ENCODE measurements at places on chromosomes 12 and 14.

- H3K4me3 ChIP-seq, result no peak overlapping the region
- DNase-seq, result no peak
- H3K27ac ChIP-seq, result no peak overlapping the region
- H3K4me1 ChIP-seq, result no peaks in the 10 kb centered on the region
Measured at GRCh38 chr12:58007875-58008274, 66.5 kb downstream of the ATP23 start.

DNA sequence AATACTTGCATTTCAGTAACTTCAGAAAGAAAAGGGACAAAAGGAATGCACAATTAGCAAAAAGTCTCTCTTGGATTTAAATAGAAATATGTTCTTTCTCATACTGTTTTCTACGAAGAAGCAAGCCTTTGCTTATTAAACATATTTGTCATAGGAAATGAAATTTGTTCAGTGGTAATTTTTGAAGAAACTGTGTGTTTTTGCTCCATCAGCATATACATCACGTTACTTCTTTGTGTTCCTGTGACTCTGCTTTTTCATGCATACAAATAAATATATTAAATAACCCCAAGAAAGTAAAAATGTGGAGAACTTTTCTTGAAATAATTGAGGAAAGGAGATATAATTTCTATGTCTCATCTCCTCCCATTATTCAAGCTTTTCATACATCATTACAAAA, 39.7 kb downstream of the CD163L1 start:
- no peaks in the 10 kb centered on the region for H3K4me1 ChIP-seq
- H3K27me3 ChIP-seq, result peaks cover 3% of the 10 kb centered on the region
- no peak overlapping the region for H3K27ac ChIP-seq
- H3K36me3 ChIP-seq, result no peaks in the 10 kb centered on the region
- H3K4me3 ChIP-seq, result no peak overlapping the region

DNA sequence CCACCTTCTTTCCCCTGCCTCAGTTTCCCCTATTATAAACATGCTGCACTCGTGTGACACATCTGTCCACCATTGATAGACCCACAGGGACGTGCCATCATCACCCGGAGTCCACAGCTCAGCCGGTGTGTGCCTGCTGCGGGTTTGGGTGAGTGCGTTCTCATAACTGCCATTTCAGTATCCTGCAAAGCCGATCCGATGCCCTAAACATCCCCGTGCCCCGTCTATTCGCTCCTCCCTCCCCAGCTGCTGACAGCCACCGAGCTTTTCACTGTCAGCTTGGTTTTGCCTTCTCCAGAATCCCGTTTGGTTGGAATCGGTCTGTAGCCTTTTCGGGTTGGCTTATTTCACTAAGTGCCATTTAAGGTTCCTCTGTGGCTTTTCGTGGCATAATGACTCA, 3.9 kb downstream of the LRCOL1 start:
- no peak for DNase-seq
- H3K4me1 ChIP-seq, result peaks cover 7% of the 10 kb centered on the region
- no peak overlapping the region for H3K4me3 ChIP-seq
- H3K27ac ChIP-seq, result no peak overlapping the region
- peaks cover 98% of the 10 kb centered on the region for H3K27me3 ChIP-seq
- no peaks in the 10 kb centered on the region for H3K36me3 ChIP-seq

GRCh38 chr12:124399622-124400021, 104.7 kb downstream of the RFLNA start:
- no peak overlapping the region for H3K27ac ChIP-seq
- H3K4me1 ChIP-seq, result peaks cover 3% of the 10 kb centered on the region
- H3K4me3 ChIP-seq, result no peak overlapping the region
- peak; percentile 35 for DNase-seq
- peaks cover 17% of the 10 kb centered on the region for H3K36me3 ChIP-seq

GRCh38 chr12:112431965-112432364, 13.2 kb downstream of the PTPN11 start:
- H3K36me3 ChIP-seq, result peaks cover 16% of the 10 kb centered on the region
- no peak overlapping the region for H3K4me3 ChIP-seq
- DNase-seq, result no peak
- H3K27ac ChIP-seq, result no peak overlapping the region

GRCh38 chr12:92513231-92513730, 189.5 kb upstream of the PLEKHG7 start:
- H3K4me3 ChIP-seq, result no peak overlapping the region
- H3K27me3 ChIP-seq, result no peaks in the 10 kb centered on the region
- peaks cover 10% of the 10 kb centered on the region for H3K4me1 ChIP-seq
- no peak for DNase-seq
- H3K36me3 ChIP-seq, result peaks cover 4% of the 10 kb centered on the region

DNA sequence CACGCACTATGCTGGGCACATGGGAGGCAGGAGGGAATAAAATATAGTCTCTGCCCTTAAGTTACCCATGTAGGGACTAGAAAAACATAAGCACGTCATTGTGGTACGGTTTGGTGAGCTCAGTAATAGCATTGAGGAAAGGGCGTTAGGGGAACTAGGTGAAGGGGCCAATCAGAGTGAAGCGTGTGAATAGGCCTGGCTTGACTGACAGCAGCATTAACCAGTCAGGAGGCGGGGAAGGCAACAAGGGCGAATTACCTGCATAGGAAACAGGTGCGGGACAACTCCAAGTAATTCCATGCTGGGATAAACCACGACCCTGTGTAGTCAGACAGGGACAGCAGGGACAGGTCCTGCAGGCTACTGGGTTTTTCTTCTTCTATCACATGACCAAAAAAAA, 107.7 kb downstream of the UNC79 start:
- H3K27me3 ChIP-seq, result peaks cover 13% of the 10 kb centered on the region
- H3K27ac ChIP-seq, result no peak overlapping the region
- no peak for DNase-seq

DNA sequence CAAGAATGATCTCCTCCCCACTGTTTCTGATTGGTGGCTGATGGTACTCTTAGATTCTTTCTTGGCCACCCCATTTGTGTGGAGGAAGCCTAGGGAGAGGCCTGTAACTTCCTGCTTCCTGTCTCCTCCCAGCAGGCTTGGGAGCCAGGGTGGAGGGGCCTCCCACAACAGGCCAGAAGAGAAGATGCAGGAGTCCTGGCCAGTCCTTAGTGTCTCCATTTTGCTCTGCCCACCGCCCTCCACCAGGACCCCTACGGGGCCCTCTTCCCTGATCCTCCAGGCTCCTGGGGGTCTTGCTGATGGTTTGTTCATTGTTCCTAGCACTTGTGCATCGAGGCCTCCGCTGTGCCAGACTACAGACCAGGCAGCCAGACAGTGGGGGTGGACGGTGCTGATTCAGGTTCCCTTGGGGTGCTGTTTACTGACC, 6.8 kb downstream of the TSPAN9 start:
- no peak overlapping the region for H3K27ac ChIP-seq
- peaks cover 34% of the 10 kb centered on the region for H3K27me3 ChIP-seq
- no peak for DNase-seq

DNA sequence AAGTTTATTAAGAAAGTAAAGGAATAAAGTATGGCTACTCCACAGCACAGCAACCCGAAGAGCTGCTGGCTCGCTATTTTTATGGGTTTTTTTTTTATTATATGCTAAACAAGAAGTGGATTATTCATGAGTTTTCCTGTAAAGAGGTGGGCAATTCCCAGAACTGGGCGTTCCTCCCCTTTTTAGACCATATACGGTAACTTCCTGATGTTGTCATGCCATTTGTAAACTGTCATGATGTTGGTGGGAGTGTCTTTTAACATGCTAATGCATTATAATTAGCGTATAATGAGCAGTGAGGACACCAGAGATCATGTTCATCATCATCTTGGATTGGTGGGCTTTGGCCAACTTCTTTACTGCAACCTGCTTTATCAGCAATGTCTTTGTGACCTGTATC, 372.5 kb downstream of the ZFP36L1 start:
- no peak overlapping the region for H3K27ac ChIP-seq
- no peaks in the 10 kb centered on the region for H3K27me3 ChIP-seq
- DNase-seq, result no peak
- no peaks in the 10 kb centered on the region for H3K36me3 ChIP-seq
- peaks cover 6% of the 10 kb centered on the region for H3K4me1 ChIP-seq

- DNase-seq, result no peak
- H3K27ac ChIP-seq, result no peak overlapping the region
- H3K36me3 ChIP-seq, result no peaks in the 10 kb centered on the region
- peak overlapping the region; percentile 13 for H3K4me3 ChIP-seq
- H3K27me3 ChIP-seq, result peaks cover 20% of the 10 kb centered on the region
Measured at GRCh38 chr12:101642115-101643067, 47.6 kb downstream of the MYBPC1 start.

GRCh38 chr12:106254724-106255123, 6.9 kb upstream of the CKAP4 start:
- H3K27me3 ChIP-seq, result peaks cover 9% of the 10 kb centered on the region
- no peaks in the 10 kb centered on the region for H3K36me3 ChIP-seq
- no peak overlapping the region for H3K27ac ChIP-seq
- H3K4me3 ChIP-seq, result no peak overlapping the region
- H3K4me1 ChIP-seq, result no peaks in the 10 kb centered on the region
- no peak for DNase-seq

DNA sequence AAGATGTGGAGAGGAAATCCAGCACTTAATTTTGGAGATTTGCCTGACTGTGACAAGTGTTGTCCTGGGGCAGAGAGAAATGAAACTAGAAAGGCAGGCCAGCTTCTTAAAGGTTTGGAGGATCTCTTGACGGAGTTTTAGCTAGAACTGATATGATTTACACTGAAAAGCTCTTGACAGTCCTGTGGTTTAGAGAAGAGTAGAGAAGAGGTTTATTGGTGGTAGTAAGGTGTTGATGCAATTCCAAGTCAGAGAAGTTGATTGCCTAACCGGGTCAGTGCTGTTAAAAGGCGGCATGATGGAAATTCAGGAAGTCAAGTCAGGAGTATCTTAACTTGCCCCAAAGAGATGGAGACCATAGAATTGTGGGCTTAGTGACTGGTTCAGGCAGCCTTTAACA, 89.0 kb upstream of the TRAF3 start:
- no peak overlapping the region for H3K27ac ChIP-seq
- H3K27me3 ChIP-seq, result no peaks in the 10 kb centered on the region
- no peak for DNase-seq
- H3K36me3 ChIP-seq, result peaks cover 2% of the 10 kb centered on the region
- H3K4me3 ChIP-seq, result no peak overlapping the region

GRCh38 chr14:105061428-105062047, 3.7 kb downstream of the GPR132 start:
- H3K27ac ChIP-seq, result peak overlapping the region; percentile 90
- peak overlapping the region; percentile 83 for H3K4me3 ChIP-seq
- DNase-seq, result peak; percentile 62
- peaks cover 45% of the 10 kb centered on the region for H3K36me3 ChIP-seq
- H3K27me3 ChIP-seq, result no peaks in the 10 kb centered on the region

DNA sequence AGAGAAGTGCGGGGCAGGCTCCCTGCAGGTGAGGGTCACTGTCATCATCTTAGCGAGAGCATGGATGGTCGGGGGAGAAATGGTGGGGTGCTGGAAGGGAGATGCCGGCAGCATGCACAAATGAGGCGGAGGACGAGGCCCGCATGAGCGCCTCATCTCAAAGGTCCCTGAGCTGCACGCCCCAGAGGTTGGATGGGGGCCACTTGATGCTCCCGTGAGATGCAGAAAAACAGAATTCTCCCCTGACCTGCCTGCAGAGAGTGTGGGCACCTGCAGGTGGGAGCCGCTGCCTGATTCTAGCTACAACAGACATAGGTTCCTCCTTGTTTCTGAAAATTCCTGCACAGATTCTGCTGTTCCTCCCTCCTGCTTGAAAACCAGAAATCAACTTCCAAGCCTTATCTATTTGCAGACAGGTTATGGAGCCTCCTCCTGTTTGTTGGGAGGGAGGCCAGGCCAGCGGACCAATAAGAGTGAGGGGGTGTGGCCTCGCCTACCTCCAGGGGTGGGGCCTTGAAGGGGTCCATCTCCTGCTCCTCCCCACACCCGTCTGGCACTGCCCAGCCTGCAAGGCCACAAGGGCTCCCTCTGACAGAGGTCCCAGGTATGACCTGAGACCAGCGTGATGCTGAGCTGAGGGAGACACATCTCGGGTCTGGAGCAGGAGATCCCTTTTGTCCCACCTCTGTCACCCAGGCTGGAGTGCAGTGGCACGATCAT, 67.2 kb downstream of the KDM2B start:
- peaks cover 4% of the 10 kb centered on the region for H3K4me1 ChIP-seq
- H3K27ac ChIP-seq, result no peak overlapping the region
- peaks cover 31% of the 10 kb centered on the region for H3K36me3 ChIP-seq
- H3K27me3 ChIP-seq, result no peaks in the 10 kb centered on the region

GRCh38 chr12:123854918-123855317, 92.8 kb downstream of the DNAH10 start:
- no peak overlapping the region for H3K27ac ChIP-seq
- no peaks in the 10 kb centered on the region for H3K36me3 ChIP-seq
- no peak overlapping the region for H3K4me3 ChIP-seq
- DNase-seq, result no peak
- H3K4me1 ChIP-seq, result no peaks in the 10 kb centered on the region
- no peaks in the 10 kb centered on the region for H3K27me3 ChIP-seq

DNA sequence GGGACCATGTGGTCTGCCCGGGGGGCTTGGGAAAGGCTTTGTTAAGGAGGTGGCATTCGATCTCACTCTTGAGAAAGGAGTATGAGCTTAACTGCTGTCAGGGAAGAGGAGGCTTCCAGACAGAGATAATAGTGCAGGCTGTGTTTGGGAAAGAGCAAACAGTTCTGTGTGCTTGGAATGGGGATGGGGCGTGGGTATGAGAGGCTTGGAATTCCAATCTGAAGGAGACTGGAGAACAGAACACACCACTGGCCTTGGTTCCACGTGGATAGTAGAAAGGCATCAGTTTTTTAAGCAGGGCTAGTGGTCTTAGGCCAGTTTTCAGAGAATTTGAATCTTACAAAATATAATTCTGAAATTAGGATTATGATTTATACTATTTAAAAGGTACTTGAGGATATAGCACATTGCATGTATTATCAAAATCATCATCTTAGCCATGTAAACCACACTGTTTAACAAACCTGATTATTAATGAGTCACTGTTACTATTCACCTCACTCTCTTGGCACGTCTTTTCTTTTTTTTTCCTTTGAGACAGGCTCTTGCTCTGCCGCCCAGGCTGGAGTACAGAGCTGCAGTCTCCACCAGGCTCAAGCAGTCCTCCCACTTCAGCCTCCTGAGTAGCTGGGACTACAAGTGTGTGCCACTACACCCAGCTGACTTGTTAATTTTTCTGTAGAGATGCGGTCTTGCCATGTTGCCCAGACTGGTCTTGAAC, 38.5 kb upstream of the KCNK13 start:
- H3K4me1 ChIP-seq, result peaks cover 3% of the 10 kb centered on the region
- no peaks in the 10 kb centered on the region for H3K27me3 ChIP-seq
- H3K36me3 ChIP-seq, result peaks cover 57% of the 10 kb centered on the region

GRCh38 chr12:40745386-40745785, 53.1 kb downstream of the CNTN1 start:
- H3K4me3 ChIP-seq, result no peak overlapping the region
- no peaks in the 10 kb centered on the region for H3K36me3 ChIP-seq
- H3K27me3 ChIP-seq, result no peaks in the 10 kb centered on the region
- no peak for DNase-seq

GRCh38 chr12:53719649-53720048, 7.6 kb downstream of the CALCOCO1 start:
- H3K27me3 ChIP-seq, result no peaks in the 10 kb centered on the region
- H3K27ac ChIP-seq, result no peak overlapping the region
- H3K4me3 ChIP-seq, result no peak overlapping the region

DNA sequence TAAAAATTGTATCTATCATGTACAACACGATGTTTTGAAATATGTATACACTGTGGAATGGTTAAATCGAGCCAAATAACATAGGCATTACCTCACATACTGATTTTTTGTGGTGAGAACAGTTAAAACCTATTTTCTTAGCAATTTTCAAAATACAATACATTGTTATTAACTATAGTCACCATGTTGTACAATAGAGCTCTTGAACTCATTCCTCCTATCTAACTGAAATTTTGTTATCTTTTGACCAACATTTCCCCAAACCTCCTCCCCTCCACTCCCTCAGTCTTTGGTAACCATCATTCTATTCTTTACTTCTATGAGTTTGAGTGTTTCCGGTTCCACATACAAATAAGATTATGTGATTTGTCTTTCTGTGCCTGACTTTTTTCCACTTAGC, 6.8 kb upstream of the SLC38A2 start:
- H3K36me3 ChIP-seq, result peaks cover 11% of the 10 kb centered on the region
- no peak for DNase-seq
- no peak overlapping the region for H3K4me3 ChIP-seq
- H3K27me3 ChIP-seq, result no peaks in the 10 kb centered on the region
